ENCODE measurements at places on chromosomes 11 and 22.

DNA sequence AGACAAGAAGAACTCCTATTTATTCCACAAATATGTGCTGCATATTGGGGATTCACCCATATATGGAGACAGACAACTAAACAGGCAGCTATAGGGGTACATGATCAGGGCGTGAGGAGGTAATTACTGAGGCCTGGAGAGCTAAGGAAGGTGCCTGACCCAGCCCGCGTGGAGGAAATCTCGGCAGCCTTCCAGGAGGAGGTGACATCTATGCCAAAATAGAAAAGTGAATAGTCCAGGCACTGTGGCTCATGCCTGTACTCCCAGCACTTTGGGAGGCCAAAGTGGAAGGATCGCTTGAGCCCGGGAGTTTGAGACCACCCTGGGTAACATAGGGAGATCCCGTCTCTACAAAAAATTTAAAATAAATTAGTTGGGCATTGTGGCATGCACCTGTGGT is 13.6 kb downstream of the NIPSNAP1 start:
- DNase-seq, result no peak

- no peak for DNase-seq
Observed at GRCh38 chr11:120326228-120326627, 1.1 kb downstream of the TLCD5 start.

- DNase-seq, result no peak
Observed at GRCh38 chr22:22161924-22162851, 82.4 kb upstream of the VPREB1 start.

DNA sequence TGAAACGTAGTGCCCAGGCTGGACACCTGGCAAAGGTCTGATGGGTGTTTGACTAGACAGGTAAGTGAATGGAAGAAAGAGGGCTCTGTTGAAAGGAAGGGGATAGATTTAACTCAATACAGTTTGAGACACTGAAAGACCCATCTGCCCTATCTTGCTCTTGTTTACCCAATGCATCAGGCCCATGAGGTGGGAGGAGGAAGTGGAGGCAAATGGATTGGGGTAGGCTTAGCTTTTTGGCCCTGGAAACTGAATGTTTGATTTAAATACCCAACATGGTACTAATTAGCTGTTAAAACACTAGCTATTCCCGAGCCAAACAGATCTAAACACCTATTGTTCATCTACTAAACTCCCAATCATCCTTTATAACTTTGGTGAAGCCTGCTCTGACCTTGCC is 3.5 kb upstream of the UVRAG start:
- no peak for DNase-seq

DNA sequence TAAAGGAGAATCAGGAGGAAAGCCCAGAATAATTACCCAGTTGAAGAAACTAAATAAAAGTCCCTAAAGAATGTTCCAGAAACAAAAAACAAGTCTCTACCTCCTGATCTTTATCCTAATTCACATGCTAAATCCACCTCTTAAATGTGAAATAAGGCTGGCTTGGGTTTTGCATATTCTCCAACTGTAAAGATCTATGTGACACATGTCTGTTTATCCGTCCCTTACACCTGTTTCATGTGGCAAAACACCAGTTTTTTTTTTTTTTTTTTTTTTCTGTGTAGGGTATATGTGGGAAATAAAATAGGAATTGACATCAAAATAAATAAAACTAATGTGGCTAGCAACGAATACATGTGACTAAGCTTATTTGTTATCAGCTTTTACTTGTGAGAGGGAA is 70.5 kb downstream of the NARS2 start:
- no peak for DNase-seq

DNA sequence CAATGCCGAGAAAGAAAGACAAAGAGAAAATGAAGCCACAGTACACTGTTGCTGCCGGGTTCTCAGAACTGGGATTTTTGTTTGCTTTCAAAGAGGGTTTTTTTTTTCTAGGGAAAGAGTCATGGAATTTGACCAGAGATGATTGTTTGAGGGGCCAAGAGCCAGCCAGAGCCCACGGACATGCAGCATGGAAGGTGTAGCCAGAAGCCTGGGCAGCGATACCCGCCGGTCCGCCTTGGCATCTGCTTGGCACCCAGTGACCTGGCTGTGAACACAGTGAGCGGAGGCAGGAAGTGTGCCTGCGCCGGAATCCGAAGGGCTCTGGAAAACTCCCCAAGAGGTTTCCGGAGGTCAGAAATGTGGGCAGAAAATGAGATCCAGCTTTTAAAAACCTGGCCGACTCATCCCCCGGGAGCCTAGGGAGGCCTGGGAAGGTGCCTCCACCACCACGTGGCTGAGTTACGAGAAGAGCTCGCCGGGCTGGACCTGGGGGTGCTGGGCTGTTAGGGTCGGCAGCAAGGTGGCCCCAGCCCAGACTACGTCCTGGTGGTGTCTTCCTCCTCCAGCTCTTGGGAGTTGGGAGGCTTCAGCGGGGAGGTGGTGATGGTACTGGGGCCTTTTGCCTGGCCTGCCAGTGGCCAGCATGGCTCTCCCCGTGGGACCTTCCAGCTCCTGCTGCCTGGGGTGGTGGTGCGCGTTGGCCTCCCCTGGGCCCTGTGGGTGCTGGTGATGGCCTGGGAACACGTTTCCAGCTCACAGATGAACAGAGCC is 61.6 kb upstream of the PPARA start:
- DNase-seq, result no peak

DNA sequence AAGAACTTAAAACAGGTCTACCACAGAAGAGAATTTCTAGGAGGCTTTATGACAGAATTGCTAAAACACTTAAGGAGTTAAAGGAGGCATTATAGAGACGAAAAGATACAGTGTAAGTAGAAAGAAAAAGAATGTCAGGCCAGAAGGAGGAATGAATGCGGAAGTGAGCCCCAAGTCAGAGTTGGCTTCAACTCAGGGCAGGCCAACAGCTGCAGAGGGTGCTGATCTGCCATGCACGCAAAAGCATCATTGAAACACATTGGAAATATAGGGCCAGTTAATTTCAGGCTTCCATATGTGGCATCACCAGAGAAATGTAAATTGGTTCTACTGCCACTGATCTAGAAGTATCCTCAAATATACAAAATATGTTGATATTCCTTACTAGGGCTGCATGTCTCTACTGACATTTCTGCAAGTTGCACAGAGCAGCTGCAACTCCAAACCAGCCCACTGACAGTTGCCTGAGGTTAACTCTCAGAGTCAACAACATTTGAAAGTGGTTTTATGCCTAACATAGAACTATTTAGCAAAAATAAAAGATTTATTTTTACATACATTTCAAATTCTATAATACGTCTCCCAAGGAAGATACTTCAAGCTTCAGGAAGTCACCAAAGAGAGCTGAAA is 324.1 kb downstream of the C11orf87 start:
- DNase-seq, result no peak

All from CD8-positive, alpha-beta memory T cell (primary cell).